ENCODE measurements at places on chromosomes 12 and 14.

DNA sequence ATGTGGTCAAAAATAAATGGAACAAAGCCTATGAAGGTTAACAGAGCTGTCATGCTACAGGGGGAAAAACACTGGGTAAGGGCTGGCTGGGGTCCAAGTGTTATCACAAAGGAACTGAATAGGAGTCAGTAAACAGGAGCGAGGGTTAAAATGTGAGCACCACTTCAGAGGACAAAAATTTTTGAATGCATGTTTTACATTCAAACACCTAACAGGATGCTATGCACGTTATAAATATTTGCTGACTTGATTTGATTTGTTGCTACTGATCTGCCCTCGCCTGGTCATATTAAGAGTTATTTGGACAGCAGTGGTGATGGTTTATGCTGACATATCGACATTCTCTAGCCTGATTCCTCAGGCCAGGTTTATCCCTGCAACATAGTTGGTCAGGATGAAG, 7.4 kb upstream of the KTN1 start:
- no peak for ATAC-seq

- ATAC-seq = peak; percentile 97
Observed at GRCh38 chr12:64181430-64182291, 40.4 kb downstream of the KICS2 start.

DNA sequence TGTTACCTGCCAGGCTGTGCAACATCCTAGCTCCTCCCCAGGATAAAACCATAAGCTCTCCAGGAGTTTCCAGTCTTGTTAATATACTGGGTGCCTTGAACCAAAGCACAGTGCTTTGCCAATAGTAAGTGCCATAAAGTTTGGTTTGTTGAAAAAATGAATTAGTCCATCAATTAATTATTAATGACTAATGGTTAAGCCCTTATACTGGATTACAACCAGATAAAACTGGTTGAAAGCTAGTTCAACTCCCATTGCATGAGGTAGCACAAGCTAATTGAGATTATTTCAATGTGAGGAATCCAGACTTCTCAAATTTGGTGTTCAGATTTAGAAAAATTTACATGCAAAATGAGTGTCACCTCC, 1.6 kb upstream of the KRT3 start:
- no peak for ATAC-seq

DNA sequence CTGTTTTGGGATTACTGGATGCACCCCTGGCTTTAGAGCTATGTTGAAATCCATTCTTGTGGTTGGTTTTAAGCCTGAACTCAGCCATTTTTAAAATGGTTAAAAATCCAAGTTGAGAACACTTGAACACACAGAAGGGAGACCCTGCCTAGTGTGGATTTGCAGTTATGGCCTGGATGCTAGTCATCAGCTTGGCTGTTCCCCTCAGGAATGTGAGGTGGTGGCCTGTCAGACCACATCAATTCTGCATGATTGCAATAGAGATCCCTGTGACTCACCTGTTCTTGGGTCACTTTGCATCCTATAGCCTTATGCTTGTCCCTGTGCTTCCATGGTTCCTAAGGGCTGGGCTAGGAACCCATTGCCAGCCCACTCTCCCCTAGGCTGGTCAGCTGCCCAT, 454.1 kb downstream of the ATP23 start:
- ATAC-seq = peak; percentile 50

- no peak for ATAC-seq
Observed at GRCh38 chr14:90572441-90573150, 175.8 kb downstream of the CALM1 start.

GRCh38 chr14:53967606-53968005, 11.0 kb upstream of the BMP4 start:
- ATAC-seq = no peak

DNA sequence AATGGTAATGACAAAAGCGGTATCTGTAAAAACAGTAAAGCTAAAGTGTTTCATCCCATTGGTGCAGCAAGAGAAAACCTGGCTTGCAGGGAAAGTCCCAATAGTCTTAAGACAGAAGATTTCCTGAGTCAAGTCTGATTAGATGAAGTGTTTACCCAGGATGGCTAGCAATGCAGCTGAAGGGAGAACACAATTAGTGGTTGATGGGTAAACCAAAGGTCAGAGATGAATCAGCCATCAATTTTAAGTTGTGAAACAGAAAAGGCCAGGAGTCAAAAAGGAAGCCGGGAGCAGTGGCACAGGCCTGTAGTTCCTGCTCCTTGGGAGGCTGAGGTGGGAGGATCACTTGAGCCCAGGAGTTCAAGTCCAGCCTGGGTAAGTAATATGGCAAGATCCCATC, 52.6 kb downstream of the SEC23A start:
- no peak for ATAC-seq

GRCh38 chr12:24788886-24789285, 160.0 kb downstream of the BCAT1 start:
- ATAC-seq = no peak

- ATAC-seq = peak; percentile 1
Observed at GRCh38 chr12:109741286-109741969, 27.8 kb downstream of the FAM222A start.

- no peak for ATAC-seq
Observed at GRCh38 chr12:68913682-68914081, 19.3 kb downstream of the CPM start.

DNA sequence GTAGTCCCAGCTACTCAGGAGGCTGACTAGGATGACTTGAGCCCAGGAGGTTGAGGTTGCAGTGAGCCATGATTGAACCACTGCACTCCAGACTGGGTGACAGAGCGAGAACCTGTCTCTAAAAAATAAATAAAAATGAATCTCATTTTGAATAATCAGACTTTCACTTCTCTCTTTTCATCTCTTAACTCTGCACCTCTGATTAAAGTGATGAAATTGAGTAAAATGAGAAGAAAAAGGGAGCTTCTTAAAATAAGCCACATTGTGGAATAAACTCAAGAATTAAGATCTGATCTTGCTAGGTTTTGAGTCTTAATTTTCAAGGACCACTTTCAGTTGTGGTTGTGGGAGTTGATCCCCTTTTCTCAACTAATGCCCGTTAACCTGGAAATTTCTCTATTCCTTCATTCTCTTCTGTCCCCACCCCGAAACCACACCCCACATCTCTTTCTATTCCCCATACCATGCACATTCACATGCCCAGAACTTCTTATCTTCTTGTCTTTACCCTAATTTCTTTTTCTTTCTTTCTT, 70.9 kb upstream of the ETV6 start:
- no peak for ATAC-seq

DNA sequence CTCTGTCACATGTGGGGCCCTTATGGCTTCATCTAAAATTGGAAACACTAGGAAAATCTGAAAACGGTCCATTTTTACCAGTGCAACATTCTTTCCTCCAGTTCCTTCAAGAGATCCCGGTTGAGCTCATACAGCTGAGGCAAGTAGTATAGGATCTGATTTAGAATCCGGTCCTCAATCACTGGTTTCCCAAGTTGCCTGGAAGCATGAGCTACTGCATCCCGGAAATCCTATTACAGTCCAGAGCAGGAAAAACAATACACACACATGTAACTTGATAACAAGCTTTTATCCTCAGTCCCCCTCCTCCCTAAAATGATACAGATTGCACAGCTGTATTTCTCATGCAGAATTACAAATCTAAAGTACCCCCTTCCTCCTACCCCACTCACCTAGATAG, 67.9 kb upstream of the NR2C1 start:
- ATAC-seq = no peak

DNA sequence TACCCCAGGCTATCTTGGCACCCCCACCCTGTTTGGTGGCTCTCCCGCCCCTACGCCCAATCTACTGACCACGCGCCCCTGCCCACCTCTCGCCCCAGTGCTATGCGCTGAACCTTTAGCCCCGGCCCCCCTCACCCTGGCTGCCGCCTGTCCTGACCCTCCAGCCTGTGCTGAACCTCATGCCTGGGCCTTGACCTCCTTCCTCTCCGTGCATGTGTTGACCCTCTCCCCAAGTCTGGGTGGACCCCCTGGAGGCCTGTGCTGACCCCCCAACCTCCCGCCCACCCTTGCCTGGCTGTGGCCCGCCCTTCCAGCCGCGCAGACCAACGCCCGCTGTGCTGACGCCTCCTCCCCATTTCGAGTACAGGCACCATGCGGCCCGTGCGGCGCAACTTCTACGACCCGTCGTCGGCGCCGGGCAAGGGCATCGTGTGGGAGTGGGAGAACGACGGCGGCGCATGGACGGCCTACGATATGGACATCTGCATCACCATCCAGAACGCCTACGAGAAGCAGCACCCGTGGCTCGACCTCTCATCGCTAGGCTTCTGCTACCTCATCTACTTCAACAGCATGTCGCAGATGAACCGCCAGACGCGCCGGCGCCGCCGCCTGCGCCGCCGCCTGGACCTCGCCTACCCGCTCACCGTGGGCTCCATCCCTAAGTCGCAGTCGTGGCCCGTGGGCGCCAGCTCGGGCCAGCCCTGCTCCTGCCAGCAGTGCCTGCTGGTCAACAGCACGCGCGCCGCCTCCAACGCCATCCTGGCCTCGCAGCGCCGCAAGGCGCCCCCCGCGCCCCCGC, 20.7 kb downstream of the DTX1 start:
- no peak for ATAC-seq

GRCh38 chr14:80959496-80959895, 4.1 kb downstream of the TSHR start:
- ATAC-seq = no peak

GRCh38 chr14:72629534-72629933, 264.4 kb downstream of the DPF3 start:
- no peak for ATAC-seq

DNA sequence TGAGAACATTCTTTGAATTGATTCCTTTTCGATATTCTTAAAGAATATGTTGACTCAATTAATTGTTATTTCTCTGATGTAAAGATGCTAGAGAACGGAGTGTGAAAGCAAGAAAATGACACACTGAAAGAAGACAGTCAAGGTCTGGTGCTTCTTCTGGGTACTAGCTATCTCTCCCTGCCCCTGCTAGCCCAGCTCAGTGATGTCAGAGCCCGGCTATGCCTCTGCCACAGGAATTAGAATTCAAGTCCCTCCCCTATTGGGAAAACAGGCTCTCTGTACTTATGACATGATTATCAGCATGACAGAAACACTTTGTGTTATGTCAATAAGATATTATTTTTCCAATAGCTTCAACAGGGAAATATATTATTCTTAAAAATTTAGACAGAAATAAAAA, 252.4 kb downstream of the KCNC2 start:
- ATAC-seq = no peak

GRCh38 chr12:2294651-2295475, 242.1 kb downstream of the CACNA1C start:
- no peak for ATAC-seq

GRCh38 chr12:57470970-57471656, 8.6 kb downstream of the ARHGAP9 start:
- no peak for ATAC-seq

- no peak for ATAC-seq
Observed at GRCh38 chr14:71803539-71804260, 128.5 kb upstream of the RGS6 start.

GRCh38 chr14:105066240-105067071, 1.2 kb upstream of the GPR132 start:
- no peak for ATAC-seq

DNA sequence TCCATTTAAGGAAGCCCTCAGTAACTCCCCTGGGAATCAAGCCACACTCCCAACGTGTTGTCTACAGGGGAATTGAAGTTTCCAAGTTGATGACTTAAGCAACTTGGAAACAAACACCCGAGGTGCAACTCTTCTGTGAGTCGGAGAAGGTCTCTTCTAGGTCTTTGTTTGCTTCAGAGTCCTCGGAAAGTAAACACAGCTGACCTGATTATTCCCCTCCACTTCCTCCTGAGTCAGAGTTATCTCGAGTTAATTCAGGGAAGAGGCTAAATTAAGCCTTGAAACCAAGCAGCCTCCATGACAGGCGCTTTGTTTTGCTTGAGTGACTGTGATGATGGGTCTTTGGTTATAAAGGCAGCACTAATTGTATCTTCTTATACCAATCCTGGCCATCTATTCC, 41.8 kb downstream of the TUNAR start:
- no peak for ATAC-seq

- no peak for ATAC-seq
Observed at GRCh38 chr14:24362241-24362960, 5.6 kb upstream of the NFATC4 start.

- ATAC-seq = no peak
Observed at GRCh38 chr12:82682851-82683261, 3.9 kb upstream of the TMTC2 start.

DNA sequence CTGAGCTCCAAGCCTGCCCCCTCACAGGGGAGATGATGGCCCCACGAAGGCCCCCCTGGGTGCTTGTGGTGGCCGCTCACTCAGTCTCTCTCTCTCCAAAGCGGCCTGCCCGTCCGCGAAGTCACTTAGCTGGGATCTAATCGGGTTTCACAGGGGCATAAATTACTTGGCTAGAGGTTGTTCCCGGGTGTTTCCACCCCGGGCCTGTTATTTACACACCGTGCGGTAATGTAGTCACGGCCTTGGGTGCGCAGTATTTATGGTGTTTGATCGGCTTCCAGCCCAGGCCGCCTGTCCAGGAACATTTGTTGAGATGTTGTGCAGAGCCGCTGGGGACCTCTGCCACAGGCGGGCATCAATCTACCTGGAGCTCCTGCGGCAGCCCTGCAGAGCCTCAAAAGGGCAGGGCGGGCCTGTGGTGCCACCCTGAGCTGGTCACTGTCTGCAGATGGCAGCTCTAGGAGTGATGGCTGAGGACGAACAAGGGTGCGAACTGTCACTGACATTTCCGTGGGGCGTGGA, 91.2 kb downstream of the KIF26A start:
- ATAC-seq = no peak

- peak; percentile 79 for ATAC-seq
Observed at GRCh38 chr12:120453977-120454376, 7.7 kb downstream of the GATC start.

DNA sequence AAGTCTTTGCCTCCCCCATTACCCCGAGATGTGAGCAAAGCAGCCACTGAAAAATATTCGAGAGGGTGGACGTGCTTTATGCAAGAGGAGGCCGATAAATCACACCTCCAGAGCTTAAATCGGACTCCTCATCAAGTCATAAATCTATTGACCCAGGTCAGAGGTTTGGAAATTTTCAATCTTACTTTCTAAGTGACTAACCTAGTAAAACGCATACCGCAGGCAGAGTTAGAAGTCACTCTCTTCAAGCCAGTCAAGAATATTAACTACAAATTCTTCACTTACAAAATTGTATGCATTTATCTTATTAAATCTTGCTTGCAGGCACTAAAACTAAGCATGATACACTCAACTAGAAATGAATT, 34.9 kb downstream of the GPHB5 start:
- no peak for ATAC-seq

- ATAC-seq = no peak
Observed at GRCh38 chr12:72995616-72996015, 723.4 kb downstream of the TRHDE start.

DNA sequence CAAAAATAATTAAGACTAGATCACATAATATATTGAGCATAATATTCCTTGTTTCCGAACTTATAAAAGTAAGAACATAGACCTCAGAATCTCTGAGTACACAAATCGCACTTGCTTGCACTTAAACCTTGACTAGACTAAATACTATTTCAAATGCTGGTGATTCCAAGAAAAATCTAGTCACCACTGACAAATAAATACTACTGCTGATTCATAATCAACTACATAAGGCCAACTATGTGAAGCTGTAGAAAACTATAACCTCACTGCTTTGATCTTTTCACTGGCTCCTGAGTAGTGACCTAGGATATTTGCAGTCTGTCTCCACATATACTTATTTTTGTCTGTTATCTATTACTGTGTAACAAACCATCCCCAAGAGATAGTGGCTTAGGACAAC, 245.4 kb downstream of the DIO2 start:
- ATAC-seq = no peak

- ATAC-seq = no peak
Observed at GRCh38 chr12:67818459-67818903, 169.9 kb downstream of the DYRK2 start.

Measured in motor neuron (in vitro differentiated cells).